ENCODE measurements at places on chromosomes 4 and X.
A peak's percentile ranks its signal among the peaks of the same experiment; 100 is the strongest.

GRCh38 chr4:84529169-84529751 is 30.2 kb upstream of the NKX6-1 start:
- peak; percentile 1 for DNase-seq

DNA sequence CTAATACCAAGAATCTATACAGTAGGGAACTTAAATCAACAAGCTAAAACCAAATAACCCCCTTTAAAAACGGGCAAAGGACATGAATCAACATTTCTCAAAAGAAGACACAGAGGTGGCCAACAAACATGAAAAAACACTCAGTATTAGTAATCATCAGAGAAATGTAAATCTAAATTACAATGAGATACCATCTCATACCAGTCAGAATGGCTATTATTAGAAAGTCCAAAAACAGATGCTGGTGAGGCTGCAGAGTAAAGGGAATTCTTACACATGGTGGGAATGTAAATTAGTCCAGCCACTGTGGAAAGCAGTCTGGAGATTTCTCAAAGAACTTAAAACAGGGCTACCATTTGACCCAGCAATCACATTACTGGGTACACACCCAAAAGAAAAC is 167.8 kb downstream of the PACRGL start:
- DNase-seq, result no peak

- no peak for DNase-seq
Observed at GRCh38 chr4:101785486-101785885, 5.0 kb upstream of the BANK1 start.

GRCh38 chr4:110184140-110184790 is 14.2 kb downstream of the ELOVL6 start:
- DNase-seq, result no peak

DNA sequence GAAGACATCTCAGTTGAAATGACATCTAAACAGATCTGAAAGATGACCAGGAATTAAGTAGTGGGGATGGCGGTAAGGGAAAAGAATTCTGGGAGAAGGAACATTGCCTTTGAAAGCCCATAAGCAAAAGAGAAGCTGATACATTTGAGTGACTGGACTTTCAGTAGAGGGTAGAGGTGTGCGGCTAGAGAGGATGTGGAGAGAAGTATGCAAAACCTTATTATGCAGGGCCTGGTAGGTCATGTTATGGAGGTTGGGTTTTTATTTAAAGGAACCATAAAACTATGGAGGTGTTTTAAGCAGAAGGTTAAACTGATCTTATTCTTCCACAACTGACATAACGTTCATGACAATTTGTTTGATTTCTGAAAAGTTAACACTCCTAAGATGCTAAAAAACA is 36.3 kb downstream of the RPS6KA3 start:
- no peak for DNase-seq

DNA sequence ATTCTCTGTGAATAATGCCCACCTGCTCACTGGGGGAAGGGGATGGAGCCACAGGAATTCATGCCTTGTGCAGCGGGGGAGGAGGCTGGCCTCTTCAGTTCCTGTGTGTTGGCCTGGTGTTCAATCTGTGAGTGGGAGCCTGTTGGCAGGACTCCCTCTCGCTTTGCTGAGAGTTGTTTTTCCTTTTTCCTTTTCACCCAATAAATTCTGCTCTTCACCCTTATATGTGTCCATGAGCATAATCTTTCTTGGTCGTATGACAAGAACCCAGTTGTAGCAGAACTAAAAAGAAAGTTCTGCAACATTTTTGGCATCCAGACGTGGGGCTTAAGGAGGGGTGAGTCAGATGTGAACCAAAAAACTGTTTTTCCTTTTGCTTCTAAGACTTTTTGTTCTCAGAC is 235.2 kb upstream of the HDX start:
- DNase-seq, result no peak

DNA sequence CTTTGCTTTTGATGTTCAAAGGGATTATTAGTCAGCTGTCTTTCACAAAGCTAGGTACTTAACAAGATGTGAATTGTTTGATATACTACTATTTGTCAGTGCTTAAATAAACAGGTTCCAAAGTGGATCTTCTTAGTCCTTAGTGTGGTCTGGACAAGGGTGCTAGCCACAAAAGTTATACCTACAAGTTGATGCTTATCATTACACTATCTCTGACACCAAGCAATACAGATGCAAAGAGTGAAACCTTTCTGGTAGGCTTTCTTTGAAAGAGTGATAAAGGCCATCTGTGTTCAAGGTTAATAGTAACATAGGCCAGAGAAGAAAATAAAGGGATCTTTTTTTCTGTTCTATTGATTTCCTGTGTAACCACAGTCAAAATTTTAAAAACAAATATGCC is 12.2 kb upstream of the RBPJ start:
- no peak for DNase-seq

- no peak for DNase-seq
Observed at GRCh38 chr4:114479595-114479994, 119.0 kb upstream of the UGT8 start.

DNA sequence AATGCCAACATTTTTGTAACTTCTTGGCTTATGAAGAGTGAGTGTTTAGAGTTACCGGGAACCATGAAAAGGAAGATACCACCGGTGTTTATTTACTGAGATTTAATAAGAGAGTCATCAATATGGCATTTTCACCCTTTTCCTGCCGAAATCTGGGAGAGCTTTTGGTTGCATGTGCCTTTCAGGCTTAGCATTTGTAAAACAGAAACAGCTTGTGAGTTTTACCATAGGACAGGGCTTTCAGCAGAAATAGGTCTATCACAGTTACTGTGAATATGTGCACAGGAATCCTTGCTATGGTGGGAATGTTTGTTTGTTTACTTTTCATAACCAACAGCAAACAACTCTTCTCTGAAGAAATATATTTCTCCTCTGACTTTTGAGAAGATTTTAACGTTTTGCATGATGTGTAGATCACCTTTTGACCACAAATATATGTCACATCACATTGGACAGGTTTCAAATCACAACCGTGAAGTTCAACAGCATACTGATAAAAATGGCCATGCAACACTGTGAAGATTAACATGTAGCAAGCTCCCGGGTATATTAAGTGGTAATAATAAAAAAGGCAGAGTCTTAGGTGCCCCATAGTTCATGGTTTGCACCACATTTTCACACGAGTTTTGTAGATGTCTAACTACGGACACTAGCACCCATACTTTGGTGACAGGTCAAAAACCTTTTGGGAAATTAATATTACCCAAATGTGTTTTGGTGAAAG is 21.3 kb downstream of the ARHGAP24 start:
- no peak for DNase-seq

Measured in HFF-Myc (cell line).